CD4-positive, alpha-beta T cell (primary cell): ENCODE measurements at places on chromosomes 6 and 20. TPM values are rescaled to one million over a fixed set of nuclear protein-coding genes. Genes with fewer than 3 reads are reported as not detected.

The ADGRB3 gene
- total RNA-seq, result not detected

The TENT5A gene
- 6.7 TPM for total RNA-seq

DNA sequence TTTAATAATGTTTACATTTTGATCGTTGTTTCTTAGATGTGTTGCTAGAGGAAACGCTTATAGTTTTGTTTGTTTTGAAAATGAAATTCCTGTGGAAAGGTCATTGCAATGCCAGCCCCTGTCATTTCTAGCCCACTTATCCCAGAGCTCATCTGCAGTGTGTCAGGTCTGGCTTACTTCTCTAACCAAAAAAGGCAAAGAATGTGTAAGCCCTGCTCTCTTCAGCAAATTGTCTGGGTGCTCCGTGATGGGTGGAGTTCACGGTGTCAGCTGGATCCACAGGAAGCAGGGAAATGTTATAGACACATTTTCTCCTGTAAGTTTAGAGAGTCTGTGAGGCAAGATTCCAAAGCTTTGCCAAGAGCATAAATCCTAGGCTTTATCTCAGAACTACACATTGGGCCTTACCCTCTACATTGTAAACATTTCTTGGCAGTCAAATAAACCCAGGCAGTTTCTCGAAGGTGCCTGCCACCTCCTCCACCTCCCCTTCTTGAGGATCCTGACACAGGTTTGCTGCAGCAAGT, 50.9 kb downstream of the RPRD1B start:
- H3K27ac ChIP-seq, result no peak overlapping the region
- H3K27me3 ChIP-seq, result no peaks in the 10 kb centered on the region
- H3K36me3 ChIP-seq, result peaks cover 62% of the 10 kb centered on the region

The FOXA2 gene
- not detected for total RNA-seq

The KIF25 gene
- total RNA-seq, result not detected

The ADGRF5 gene
- not detected for total RNA-seq

DNA sequence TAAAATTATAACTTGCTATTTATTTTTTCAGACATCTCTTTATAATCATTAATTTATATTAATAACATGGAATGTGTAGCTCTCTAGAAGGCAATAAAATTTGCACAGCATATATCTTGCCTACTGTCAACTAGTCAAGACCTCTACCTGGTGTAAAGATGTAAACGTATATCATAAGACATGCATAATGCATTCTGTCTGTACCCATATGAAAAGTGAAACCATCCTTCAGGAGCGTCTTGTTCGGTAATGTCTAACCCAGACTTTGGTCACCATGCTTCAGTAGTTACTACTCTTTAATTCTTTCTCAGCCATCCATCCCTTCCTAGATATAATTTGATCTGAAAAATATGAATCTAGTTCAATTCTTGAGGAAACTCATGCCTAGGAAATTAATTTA, 21.0 kb downstream of the CEP43 start:
- H3K27ac ChIP-seq, result no peak overlapping the region
- no peaks in the 10 kb centered on the region for H3K27me3 ChIP-seq
- no peak overlapping the region for H3K4me3 ChIP-seq
- H3K36me3 ChIP-seq, result peaks cover 36% of the 10 kb centered on the region
- no peak for DNase-seq

DNA sequence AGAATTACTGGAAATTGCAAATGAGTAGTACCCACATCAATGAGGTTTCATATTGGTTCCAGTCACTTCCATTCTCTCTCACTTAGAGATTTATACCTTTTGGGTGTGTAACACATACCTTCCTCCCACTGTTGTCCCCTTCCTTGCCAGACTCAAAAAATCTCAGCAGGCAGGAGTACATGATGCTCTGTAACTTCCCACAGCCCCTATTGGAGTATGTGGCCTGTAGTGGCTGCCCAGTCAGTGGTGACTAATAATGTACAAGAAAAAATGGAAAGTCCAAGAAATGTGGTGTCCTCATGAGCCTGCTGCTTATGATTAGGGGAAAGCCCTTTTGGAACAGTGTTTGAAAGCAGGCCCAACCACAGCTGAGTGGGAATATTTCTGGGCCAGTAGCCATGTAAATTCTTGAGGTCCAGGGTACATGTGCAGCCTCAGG, 312.0 kb downstream of the ZFAND3 start:
- H3K4me1 ChIP-seq, result no peaks in the 10 kb centered on the region
- no peaks in the 10 kb centered on the region for H3K27me3 ChIP-seq
- H3K36me3 ChIP-seq, result no peaks in the 10 kb centered on the region
- DNase-seq, result no peak
- H3K27ac ChIP-seq, result no peak overlapping the region

DNA sequence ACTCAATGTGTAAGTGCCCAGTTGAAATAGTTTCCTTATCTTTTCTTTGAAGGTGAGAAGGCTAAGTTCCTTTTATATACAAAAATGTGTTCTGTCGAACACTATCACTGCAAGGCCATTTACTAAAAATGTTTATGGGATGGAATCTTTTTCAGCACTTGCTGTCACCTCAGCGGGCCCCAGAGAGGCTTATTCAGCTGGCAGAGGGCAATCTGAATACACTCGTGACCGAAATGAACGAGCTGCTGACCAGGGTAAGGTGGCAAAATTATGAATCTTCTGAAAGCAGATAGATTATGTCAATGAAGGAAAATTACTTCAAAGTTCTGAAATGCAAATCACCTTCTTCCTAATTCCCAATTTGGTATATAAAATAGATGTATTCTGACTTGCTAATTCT, 340.2 kb downstream of the ARHGAP18 start:
- H3K4me3 ChIP-seq, result no peak overlapping the region
- no peak for DNase-seq
- no peaks in the 10 kb centered on the region for H3K27me3 ChIP-seq
- no peak overlapping the region for H3K27ac ChIP-seq
- H3K4me1 ChIP-seq, result no peaks in the 10 kb centered on the region

DNA sequence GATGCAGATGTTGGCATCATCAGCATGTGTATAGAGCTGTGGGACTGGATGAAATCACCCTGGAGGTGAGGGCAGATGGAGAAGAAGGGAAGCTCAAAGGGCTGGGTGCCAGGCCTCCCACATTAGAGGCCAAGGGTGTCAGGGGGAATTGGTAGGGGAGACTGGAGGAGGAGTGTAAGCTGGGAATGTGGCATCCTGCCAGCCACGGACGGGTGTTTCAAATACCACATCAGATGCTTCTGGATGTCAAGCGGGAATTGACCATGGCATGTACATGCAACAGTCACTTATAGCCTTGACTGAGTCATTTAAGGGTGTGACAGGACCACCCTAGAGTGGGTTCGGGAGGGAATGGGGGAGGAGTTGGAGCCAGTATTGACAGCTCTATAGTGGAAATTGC, 9.6 kb downstream of the ERGIC3 start:
- no peak for DNase-seq
- H3K27ac ChIP-seq, result no peak overlapping the region
- H3K36me3 ChIP-seq, result peaks cover 55% of the 10 kb centered on the region
- H3K4me3 ChIP-seq, result no peak overlapping the region
- H3K27me3 ChIP-seq, result no peaks in the 10 kb centered on the region
- H3K4me1 ChIP-seq, result no peaks in the 10 kb centered on the region

- H3K4me1 ChIP-seq, result no peaks in the 10 kb centered on the region
- H3K27ac ChIP-seq, result no peak overlapping the region
- DNase-seq, result no peak
- no peak overlapping the region for H3K4me3 ChIP-seq
- H3K27me3 ChIP-seq, result no peaks in the 10 kb centered on the region
- H3K36me3 ChIP-seq, result no peaks in the 10 kb centered on the region
These were observed 235.6 kb downstream of the OGFRL1 start for GRCh38 chr6:71524201-71524600.

GRCh38 chr6:113825781-113826180, 31.4 kb upstream of the MARCKS start:
- H3K4me1 ChIP-seq, result no peaks in the 10 kb centered on the region
- no peaks in the 10 kb centered on the region for H3K36me3 ChIP-seq

The MUC22 gene
- not detected for total RNA-seq

GRCh38 chr6:97668716-97669115, 385.7 kb upstream of the MMS22L start:
- no peak for DNase-seq
- H3K4me1 ChIP-seq, result no peaks in the 10 kb centered on the region
- no peak overlapping the region for H3K4me3 ChIP-seq
- H3K27me3 ChIP-seq, result no peaks in the 10 kb centered on the region
- no peak overlapping the region for H3K27ac ChIP-seq

DNA sequence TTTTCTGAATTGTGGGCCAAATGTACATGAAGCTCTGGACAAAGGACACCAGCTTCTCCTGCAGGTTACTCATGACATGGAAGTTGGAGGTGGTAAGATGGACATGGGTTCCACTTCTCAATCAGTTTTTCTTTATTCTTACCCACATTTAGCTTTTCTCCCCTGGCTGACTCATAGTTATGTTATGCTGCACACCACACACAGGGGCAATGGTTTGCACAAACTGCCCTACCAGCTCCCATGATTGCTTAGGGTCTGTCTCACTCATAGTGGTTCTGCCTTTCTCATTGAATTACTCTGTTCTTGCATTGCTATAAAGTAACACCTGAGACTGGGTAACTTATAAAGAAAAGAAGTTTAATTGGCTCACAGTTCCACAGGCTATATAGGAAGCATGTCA, 4.5 kb upstream of the CD109 start:
- no peak overlapping the region for H3K27ac ChIP-seq
- H3K4me3 ChIP-seq, result no peak overlapping the region
- H3K27me3 ChIP-seq, result peaks cover 3% of the 10 kb centered on the region

GRCh38 chr6:109197061-109197460, 101.8 kb downstream of the CEP57L1 start:
- no peaks in the 10 kb centered on the region for H3K4me1 ChIP-seq
- no peaks in the 10 kb centered on the region for H3K36me3 ChIP-seq
- DNase-seq, result no peak
- H3K4me3 ChIP-seq, result no peak overlapping the region
- no peak overlapping the region for H3K27ac ChIP-seq

DNA sequence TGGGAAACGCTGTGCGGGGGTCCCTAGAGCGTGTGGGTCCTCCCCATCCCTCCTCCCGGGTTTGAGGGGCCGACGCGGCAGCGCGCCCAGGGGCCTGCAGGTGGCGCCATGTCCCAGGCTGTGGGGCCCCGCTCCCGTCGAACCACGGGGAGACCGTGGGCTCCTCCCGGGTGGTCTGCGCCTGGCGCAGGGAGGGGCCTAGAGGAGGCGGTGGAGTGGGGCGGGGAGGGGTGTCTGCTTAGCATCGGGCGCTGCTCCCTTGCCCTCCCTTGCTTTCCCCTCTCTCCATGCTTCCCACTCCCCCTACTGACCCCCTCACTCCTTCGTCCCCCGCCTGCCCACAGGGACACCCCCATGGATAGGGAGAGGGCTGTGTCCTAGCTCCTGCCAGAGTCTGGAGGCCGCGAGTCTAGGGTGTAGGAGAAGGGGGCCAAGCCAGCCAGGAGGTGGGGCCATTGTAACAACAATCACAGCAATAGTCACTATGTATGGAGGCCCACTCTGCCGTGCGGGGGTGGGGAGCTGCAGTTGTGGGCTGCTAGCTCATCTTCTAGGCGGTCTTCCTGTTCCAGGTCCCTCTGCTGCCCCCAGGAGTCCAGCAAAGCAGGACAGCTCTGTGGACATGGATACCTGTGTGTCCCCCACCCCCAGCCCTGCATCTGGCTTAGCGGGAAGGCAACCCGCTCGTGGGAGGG, 51.7 kb downstream of the CHMP4B start:
- H3K36me3 ChIP-seq, result no peaks in the 10 kb centered on the region
- no peak overlapping the region for H3K27ac ChIP-seq
- H3K27me3 ChIP-seq, result no peaks in the 10 kb centered on the region
- peak; percentile 19 for DNase-seq
- H3K4me1 ChIP-seq, result peaks cover 32% of the 10 kb centered on the region

DNA sequence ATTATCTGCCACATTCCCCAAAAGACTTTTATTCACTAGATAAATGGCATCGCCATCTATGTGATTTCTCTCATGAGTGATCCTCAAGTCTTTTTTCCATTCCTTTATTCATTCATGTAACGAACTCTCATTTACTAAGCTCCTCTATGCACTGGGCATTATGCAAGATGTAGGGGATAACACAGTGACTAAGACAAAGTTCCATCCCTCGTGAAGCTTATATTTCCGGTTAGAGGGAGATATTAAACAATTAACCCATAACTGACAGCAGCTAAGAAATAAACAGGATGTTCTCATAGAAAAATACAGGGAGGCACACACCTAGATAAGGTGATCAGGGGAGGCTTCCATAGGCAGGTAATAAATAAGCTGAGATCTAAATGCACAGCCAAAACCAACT, 17.2 kb upstream of the PREX1 start:
- peaks cover 3% of the 10 kb centered on the region for H3K4me1 ChIP-seq
- H3K36me3 ChIP-seq, result no peaks in the 10 kb centered on the region
- H3K4me3 ChIP-seq, result no peak overlapping the region
- DNase-seq, result no peak
- H3K27me3 ChIP-seq, result no peaks in the 10 kb centered on the region
- H3K27ac ChIP-seq, result no peak overlapping the region

DNA sequence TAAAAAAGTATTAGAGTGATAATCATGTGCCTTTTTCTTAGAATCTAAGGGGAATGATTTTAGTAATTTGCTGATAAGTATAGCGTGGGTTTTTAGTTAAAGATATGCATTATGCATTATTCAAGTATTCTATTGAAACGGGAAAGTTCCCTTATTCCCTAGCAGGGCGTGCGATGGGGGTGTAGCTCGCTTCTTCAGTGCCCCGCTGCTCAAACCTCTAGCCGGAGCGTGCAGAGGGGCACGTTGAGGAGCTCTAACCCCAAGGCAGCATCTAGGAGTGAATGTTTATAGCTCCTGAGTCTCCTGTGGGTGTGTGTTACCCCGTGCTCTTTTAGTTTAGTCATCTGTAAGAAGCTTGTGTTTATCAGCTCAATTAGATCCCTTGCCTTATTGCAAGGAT, 1339.5 kb upstream of the MAP3K7 start:
- DNase-seq, result no peak
- no peak overlapping the region for H3K27ac ChIP-seq
- no peaks in the 10 kb centered on the region for H3K4me1 ChIP-seq
- H3K36me3 ChIP-seq, result no peaks in the 10 kb centered on the region

DNA sequence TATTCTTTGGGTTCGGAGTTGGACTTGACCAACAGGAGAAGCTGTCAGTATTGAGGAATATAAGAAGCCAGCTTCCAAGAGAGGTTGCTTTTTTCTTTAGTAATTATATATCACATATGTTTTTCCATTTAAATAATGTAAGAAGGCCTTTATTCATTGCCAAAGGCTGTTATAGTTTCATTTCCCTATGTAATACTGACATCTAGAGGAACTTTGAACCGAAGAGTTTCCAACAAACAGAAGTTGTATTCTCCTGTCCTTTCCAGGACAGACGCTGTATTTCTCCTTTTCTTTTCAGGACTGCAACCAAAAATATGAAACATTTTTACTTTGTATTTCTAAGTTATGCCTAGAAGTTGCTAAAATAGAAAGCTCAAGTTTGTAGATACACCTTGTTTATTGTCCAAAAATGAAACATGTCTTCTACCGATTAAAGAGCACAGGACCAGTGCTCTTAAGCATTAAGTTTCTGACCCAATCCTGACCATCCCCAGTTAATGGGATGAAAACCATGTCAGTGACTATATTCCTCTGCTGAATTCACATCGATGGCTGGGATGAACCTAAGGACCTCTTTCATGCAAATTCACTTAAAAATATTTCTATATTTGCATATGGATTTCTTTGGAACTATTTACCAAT, 55.1 kb downstream of the MYLK4 start:
- no peaks in the 10 kb centered on the region for H3K4me1 ChIP-seq
- no peak overlapping the region for H3K27ac ChIP-seq
- H3K27me3 ChIP-seq, result no peaks in the 10 kb centered on the region

The GPR6 gene
- not detected for total RNA-seq

GRCh38 chr6:43454290-43454695, 1.1 kb downstream of the DLK2 start:
- peak; percentile 72 for DNase-seq
- H3K36me3 ChIP-seq, result peaks cover 24% of the 10 kb centered on the region
- peak overlapping the region; percentile 73 for H3K4me3 ChIP-seq
- no peaks in the 10 kb centered on the region for H3K27me3 ChIP-seq
- H3K4me1 ChIP-seq, result peaks cover 19% of the 10 kb centered on the region
